ENCODE measurements at places on chromosomes 5 and 9. TPM values are rescaled to one million over a fixed set of nuclear protein-coding genes. Genes with fewer than 3 reads are reported as not detected.

DNA sequence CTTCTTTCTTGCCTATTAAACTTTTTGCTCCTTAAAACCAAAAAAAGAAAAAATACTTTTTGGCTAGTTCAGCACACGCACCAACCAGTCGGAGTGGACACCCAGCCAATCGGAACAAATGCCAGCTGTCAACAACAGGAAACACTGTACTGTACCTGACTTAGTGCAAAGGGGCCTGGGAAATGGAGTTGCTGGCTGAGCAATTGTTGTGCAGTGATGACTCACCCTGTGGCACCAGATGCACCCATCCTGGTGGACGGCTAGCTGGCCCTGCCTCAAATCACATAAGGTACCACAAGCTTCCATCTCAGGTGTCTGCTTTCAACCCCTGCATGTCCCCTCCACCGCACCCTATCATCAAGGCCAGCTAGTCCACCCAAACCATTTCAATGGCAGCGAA is 20.9 kb downstream of the FOXE1 start:
- no peak for DNase-seq

The ETF1 gene
- 103 TPM for total RNA-seq

GRCh38 chr9:70205366-70206020 is 53.3 kb upstream of the SMC5 start:
- DNase-seq, result no peak

The ECM2 gene
- not detected for total RNA-seq

- DNase-seq, result no peak
Measured at GRCh38 chr5:34484216-34484920, 171.8 kb upstream of the RAI14 start.

DNA sequence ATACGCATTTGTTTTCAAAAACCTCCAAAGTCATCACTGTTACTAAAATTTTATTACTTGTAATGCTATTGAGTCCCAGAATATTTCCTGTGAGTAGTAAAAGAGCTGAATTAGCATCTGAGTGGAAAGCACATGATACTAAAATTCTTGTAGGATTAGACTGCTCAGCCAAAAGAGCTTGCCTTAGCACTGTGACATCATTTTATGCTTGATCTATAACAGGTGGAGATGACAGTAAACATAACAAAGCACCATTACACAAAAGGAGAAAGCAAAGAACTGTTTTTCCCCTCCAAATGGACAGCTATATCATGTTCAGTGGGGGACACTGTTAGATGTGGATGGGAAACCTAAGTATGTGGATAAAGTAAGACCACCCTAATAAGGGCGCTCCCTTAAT is 5.8 kb upstream of the JAK2 start:
- DNase-seq, result no peak

The OLFM1 gene
- total RNA-seq, result 58.2 TPM

The FREM1 gene
- 0.85 TPM for total RNA-seq

The PCDHB3 gene
- total RNA-seq, result 0.26 TPM

GRCh38 chr9:127538849-127539258 is 73.2 kb upstream of the STXBP1 start:
- no peak for DNase-seq

DNA sequence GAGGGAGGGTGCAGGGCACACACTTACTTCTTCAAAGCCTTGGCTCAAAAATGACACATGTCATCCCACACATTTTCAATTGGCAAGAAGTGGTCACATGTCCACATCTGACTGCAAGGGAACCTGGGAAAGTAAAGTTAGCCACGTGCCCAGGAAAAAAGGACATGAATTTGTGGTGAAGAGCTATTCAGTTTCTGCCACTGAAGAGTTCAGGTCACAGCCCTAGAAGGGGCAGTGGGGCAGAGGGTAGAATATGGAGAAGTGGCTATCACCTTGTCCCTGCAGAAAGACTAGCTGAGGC is 1.9 kb upstream of the RGS14 start:
- no peak for DNase-seq

DNA sequence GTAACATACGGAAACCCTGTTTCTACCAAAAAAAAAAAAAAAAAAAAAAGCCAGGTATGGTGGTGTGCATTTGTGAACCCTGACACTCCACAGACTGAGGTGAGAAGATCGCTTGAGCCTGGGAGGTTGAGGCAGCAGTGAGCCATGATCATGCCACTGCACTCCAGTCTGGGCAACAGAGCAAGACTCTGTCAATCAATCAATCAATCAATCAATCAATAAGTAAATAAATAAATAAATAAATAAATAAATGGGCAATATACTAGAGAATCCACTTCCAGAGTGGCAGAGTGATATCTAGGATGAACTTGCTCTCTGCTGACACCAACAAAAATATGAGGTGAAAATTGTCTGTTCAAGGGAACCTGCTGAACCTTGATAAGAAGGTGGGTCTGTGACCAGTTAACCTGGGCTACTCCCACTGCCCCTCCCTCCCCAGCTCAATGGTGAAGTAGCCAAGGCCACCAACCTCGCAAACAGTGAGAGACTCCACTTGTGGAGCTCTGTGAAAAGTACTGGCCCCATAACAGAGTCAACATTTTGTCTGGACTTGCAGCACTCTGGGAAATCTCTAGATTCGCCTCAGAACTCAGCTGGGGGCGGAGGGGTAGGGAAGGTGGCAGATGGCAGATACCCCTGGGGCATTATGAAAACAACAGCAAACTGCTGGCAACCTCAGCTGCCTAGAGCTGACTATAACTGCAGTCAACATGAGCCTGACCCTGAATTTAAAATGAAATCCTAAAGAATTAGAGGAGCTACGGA is 163.7 kb downstream of the ROR2 start:
- no peak for DNase-seq

DNA sequence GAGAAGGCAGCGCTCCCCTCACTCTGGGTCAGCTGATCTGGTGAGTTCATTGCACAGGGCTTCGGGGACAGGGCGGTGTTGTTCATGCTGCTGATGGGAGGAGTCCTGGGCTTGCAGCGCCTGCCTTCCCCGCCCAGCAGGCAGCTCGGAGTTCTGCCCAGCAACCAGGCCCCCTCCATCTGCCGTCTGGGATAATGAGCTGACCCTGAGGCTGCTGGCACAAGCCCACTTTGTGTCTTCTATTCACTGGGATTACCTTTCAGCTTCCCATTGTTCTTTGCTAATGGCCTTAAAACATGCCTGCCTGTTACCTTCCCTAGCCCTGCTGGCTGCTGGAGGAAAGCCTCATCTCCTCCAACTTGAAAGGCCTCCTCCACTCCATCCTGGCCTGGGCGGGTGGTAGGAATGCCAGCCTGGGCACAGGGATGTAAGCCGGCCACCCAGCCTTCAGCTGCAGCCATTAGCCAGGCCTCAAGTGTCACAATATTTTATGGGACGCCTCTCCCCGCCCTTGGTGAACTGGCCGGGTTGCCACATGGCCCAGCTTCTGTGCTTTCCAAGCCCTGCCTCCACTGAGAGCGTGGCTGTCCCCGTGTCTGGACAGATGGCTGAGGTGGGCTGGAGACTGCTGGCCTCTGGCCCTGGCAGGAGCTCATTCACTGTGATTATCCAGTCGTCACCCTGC is 70.4 kb downstream of the GADD45G start:
- peak; percentile 85 for DNase-seq

The TMEM267 gene
- 5.5 TPM for total RNA-seq

DNA sequence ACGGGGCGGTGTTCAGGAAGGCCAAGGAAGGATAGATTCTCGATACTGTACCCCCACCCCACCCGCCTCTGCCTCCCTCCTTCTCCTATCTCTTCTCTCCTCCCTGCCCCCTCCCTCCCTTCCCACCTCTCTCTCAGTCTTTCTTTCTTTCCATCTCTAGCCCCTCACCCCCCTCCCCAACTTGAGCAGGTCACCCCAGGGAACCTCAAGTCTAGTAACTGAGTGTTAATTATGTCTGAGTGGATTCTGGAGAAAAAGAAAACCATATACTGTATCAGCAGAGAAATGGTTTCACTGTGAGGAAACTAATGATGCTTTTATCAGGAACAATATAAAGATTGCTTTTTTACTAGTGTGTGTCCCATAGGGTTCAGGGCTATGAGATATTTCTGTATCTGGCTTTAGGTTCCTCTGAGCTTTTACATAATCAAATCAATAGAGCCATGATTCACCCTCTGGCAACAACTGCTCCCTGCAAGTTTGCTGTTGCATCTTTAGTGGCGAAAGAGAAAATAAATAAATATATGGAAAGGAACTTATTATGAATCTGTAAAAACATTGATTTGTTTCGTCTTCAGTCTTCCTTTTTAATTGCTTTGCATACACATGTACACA is 639.7 kb downstream of the CCDC171 start:
- DNase-seq, result no peak

GRCh38 chr5:77498952-77499351 is 6.8 kb upstream of the WDR41 start:
- no peak for DNase-seq

GRCh38 chr9:84323858-84324257 is 16.7 kb downstream of the SLC28A3 start:
- no peak for DNase-seq

- no peak for DNase-seq
Measured at GRCh38 chr5:138369706-138370105, 17.2 kb downstream of the KDM3B start.

GRCh38 chr9:95379630-95380029 is 62.1 kb upstream of the FANCC start:
- DNase-seq, result peak; percentile 22

The NR6A1 gene
- 91.1 TPM for total RNA-seq

- no peak for DNase-seq
Measured at GRCh38 chr5:172528440-172528839, 74.1 kb upstream of the SH3PXD2B start.

GRCh38 chr5:83523929-83524328 is 52.4 kb downstream of the VCAN start:
- DNase-seq, result no peak

GRCh38 chr9:134445000-134445399 is 118.7 kb downstream of the RXRA start:
- no peak for DNase-seq

DNA sequence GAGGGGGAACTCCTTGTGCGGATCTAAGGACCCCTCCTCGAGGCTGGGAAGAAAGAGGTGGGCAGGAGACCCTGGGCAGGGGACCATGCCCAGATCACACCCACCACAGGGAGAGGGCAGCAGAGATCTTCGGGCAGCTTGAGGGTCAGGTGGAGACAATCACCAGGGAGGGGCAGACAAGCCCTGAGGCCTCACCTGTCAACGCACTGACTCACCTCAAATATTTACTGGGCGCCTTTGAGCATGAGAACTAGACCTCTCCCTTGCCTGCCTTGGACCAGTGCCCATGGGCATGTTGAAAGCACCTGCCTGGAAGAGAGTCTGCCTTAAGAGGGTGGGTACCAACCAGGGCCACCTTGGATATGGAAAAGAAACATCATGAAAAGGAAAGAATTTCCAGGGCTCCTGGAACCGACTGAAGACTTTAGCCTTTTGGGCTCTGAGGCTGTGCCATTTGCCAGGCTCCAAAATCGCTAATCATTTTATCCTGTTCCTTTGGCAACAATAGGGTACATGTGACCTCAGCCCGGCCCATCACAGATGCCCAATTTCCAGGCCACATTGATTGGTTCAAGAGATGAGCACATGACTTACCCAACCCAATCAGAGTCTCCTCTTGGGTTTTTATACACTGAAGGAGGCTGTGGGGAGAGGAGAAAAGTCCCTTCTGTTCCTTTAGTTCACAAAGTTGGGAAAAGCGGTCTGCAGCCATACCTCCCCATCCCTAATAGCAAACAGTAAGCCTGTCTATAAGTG is 10.4 kb upstream of the SPINK4 start:
- peak; percentile 59 for DNase-seq

GRCh38 chr9:107693625-107694326 is 204.2 kb upstream of the KLF4 start:
- no peak for DNase-seq

The CARD9 gene
- total RNA-seq, result 0.28 TPM

GRCh38 chr9:131728961-131729360 is 10.9 kb downstream of the RAPGEF1 start:
- DNase-seq, result no peak

All from H7 (cell line).